ENCODE measurements at places on chromosomes 12 and 14.
A peak's percentile ranks its signal among the peaks of the same experiment; 100 is the strongest.

GRCh38 chr14:50321009-50321660 is 9.0 kb downstream of the DMAC2L start:
- peak; percentile 19 for DNase-seq

DNA sequence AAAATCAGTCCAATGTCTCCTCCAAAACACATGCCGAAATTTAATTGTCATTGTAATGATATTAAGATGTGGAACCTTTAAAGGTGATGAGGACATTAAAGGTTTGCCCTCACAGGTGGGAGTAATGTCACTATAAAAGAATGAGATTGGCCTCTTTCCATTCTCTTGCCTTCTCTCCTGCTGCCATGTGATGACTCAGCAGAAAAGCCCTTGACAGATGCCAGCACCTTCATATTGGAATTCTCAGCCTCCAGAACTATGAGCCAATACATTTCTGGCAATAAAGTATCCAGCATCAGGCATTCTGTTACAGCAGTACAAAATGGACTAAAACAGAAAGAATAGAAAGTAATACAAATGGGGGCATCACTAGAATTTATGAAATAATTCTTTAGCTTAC is 609.7 kb downstream of the SLC16A7 start:
- no peak for DNase-seq

- no peak for DNase-seq
Measured at GRCh38 chr12:123151457-123152454, 866 bp upstream of the PITPNM2 start.

GRCh38 chr12:92437452-92437851 is 265.3 kb upstream of the PLEKHG7 start:
- DNase-seq = no peak

- DNase-seq = no peak
Measured at GRCh38 chr12:45402288-45402687, 186.4 kb downstream of the ANO6 start.

DNA sequence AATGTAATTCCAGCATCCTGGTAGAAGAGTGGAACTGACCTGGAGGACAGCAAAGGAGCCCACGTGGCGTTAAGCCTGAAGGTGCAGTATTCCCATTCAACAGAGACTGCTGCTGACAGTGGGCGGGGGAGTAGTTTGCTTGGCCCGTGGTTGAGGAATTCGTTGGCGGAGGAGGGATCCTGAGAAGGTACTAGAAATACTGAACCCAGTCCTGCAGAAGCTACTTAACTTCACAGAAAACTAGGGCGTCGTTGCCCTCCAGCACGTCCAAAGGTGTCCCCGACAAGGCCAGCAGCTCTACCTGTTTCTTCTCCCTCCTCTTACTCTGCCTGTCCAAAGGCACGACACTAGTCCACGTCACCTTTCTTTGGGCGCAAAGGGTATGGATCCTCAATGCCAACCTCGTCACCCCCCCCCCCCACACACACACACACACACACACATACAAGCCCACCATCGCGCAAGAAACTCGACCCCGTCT is 303 bp downstream of the PUS7L start:
- peak; percentile 1 for DNase-seq

- DNase-seq = no peak
Measured at GRCh38 chr12:85557850-85558249, 277.8 kb downstream of the ALX1 start.

DNA sequence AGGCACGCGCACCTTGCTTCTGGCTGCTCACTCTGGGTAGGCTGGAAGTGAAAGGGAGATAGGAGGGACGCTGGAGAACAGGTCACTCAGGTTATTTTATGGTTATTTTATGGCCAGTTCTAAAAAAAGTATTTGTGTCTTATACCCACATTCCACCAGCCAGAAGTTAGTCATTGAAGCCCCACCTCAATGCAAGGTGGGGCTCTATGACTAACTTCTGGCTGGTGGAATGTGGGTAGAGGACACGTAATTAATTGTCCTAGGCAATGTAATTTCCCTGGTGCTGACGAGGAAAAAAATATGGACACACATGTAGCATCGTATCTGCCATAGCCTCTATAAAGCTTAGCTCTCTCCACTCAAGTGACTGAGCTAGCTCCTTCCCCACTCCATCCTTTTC is 104.9 kb downstream of the PDZRN4 start:
- no peak for DNase-seq

All from activated T-helper 1 cell treated with anti-CD3 and anti-CD28 coated beads, Interleukin-2, amount 50 U/mL, for 16 hours (primary cell).